ENCODE measurements at places on chromosomes 2 and 18. TPM values are rescaled to one million over a fixed set of nuclear protein-coding genes. Genes with fewer than 3 reads are reported as not detected.
A peak's percentile ranks its signal among the peaks of the same experiment; 100 is the strongest.

- no peak for DNase-seq
These were observed 104.0 kb downstream of the SMAD2 start for GRCh38 chr18:47826157-47827074.

DNA sequence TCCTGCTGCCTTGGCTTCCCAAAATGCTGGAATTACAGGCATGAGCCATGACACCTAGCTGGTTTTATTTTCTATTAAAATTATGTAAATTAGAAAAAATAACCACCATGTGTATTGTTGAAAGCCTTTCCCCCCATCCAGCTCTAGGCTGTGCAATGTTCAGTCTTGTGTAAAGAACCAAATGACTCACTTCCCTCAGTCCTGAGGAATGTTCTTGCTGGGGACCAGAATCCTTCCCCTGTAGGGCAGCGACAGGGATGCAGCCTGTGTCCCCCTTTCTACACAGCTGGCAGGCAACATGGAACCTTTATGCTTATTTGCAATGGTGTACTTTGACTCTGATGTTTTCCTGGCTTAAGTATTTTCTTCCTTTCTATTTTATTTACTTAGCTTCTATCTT lies 29.4 kb downstream of the AOX1 start:
- no peak for DNase-seq

The CCDC85A gene
- 19.5 TPM for total RNA-seq

The PAX3 gene
- total RNA-seq: not detected

DNA sequence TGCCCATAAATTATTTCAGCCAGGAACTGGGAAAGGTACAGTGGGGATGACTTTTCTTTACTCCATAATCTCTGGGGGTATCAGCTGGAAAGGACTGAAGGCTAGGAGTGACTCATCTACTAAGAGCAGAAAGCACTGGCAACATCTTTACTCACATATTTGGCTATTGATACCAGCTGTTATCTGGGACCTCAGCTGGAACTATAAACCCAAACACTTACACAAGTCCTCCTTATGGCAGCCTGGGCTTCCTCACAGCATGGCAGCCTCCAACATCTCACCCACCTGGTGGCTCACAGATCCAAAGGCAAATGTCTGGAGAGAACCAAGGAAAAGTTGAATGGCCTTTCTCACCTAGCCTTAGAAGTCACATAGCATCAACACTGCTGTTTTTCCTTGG lies 379.0 kb upstream of the RND3 start:
- DNase-seq: no peak

- DNase-seq: no peak
These were observed 946 bp upstream of the AGAP1 start for GRCh38 chr2:235492850-235493344.

DNA sequence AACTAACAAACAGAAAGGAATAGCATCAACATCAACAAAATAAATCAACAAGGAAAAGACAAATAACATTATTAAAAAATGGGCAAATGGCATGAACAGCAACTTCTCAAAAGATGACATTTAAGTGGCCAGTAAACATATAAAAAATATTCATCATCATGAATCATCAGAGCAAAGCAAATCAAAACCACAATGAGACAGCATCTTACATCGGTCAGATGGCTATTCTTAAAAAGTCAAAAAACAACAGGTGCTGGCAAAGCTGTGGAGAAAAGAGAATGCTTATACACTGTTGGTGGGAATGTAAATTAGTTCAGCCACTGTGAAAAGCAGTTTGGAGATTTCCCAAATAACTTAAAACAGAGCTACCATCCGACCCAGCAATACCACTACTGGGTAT lies 327.1 kb downstream of the CMPK2 start:
- DNase-seq: no peak

GRCh38 chr2:187393211-187393610 lies 54.8 kb downstream of the CALCRL start:
- DNase-seq: no peak

DNA sequence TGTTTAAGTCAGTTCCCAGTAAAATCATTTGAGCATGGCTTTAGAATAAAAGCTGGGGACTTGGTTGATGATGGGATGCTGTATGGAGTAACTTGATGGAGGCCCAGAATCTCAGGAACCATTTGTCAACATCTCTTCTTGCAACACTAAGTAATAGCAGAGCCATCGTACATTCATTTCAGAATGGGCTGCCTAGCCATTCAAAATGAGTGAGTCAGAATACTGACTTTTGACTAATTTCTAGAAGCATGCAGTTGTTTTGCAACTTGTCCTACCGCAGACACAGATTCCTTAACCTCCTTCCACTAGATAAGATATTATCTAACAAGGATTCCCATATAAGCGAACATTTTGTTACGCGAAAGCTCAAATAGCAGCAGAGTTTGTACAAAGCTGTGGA lies 229.5 kb downstream of the CNTNAP5 start:
- DNase-seq: no peak

- DNase-seq: no peak
These were observed 20.8 kb downstream of the LDLRAD4 start for GRCh38 chr18:13239171-13239956.

The ARHGEF4 gene
- 10.1 TPM for total RNA-seq

DNA sequence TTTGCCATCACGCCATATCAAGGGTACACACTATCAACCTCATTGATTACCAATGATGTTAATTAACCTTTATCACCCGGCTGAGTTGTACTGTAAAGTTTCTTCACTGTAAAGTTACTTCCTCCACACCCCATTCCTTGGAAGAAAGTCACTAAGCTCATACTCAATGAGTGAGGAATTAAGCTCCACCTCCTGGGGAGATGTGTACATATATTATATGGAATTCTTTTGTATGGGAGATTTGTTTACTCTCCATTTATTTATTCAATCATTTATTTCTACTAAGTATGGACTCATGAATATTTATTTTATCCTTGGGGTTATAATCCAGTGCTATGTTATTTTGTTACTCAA lies 56.8 kb downstream of the C2orf74 start:
- no peak for DNase-seq

The KIF5C gene
- 0.44 TPM for total RNA-seq

GRCh38 chr2:120559401-120559800 lies 176.3 kb upstream of the GLI2 start:
- no peak for DNase-seq

GRCh38 chr2:233692648-233693047 lies at the start of gene UGT1A6:
TSS of gene UGT1A6 (plus strand) at chr2:233692890. CDS start at chr2:233693005, 115 bp downstream.
- no peak for DNase-seq

The TRABD2A gene
- 2.0 TPM for total RNA-seq

The ADD2 gene
- 0.69 TPM for total RNA-seq

GRCh38 chr2:241425368-241425767 lies 69.3 kb downstream of the FARP2 start:
- DNase-seq: no peak

- peak; percentile 85 for DNase-seq
These were observed 16.2 kb upstream of the MBD2 start for GRCh38 chr18:54240629-54241107.

Data from upper lobe of left lung (tissue), 6 donors.